ENCODE measurements at places on chromosomes 4 and X.

DNA sequence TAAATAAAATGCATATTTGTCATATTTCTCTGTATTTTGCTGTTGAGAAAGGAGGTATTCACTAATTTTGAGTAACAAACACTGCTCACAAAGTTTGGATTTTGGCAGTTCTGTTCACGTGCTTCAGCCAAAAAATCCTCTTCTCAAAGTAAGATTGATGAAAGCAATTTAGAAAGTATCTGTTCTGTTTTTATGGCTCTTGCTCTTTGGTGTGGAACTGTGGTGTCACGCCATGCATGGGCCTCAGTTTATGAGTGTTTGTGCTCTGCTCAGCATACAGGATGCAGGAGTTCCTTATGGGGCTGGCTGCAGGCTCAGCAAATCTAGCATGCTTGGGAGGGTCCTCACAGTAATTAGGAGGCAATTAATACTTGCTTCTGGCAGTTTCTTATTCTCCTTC lies 3.3 kb downstream of the HTT start:
- no peak for DNase-seq

GRCh38 chrX:69066021-69066757 lies 99.1 kb downstream of the PJA1 start:
- no peak for DNase-seq

DNA sequence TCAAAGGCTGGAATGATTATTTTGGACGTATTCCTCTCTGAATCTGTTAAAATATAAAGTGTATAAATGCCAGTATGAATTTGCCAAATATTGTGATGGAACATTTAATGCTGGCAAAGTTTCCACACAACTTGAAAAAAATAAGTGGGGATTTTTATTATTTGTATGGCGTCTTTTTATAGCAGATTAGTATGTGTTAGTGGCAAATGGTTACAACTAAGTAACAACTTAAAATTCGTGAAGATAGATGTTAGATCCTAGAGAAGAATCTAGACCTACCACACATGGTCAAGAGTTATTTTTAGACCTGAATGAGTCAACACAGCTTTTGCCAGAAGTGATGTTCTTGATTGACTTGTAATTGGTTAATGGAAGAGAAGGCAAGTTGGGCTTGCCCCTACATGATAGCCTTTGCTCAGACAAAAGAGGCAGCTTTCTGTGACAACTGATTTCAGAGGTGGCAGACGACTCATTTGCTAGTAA lies 4.8 kb downstream of the CPE start:
- DNase-seq = no peak

DNA sequence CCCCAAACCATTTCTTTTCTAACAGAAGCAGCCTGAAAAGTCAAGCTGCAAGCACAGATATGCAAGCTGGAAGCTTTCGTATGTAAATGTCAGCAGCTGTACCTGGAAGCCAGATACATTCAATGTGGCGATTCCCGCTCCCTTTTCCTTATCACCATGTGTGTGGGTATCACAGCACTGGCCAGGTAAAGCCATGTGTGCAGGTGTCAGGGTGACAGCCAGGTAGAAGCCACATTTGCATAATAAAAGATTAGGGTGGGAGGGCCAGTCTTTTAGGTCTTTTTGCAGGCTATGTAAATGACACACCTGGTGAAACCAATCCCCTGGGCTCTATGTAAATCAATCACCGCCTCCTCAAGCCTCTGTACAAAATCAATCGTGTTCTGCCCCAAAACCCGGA lies 50.1 kb downstream of the RXFP1 start:
- no peak for DNase-seq

- no peak for DNase-seq
These were observed 339 bp downstream of the CUL4B start for GRCh38 chrX:120560405-120560841.

DNA sequence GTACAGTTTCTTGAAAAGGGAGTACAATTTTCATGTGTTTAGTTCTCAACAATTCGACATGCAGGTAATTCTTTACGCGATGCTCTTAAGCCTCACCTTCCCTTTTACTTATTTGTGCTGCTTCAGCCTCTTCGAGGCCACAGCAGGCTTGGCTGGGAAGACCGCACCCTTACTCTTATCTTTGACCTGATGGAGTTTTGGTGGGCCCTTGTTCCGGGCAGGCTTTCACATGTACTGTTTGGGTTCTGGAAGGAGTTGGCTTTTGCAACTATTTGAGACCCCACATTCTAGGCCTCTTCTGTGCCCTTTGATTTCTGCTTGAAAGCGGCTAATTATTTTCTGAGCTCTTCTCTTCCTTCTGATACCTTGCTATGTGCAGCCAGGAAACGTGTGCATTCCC lies 60.2 kb downstream of the FAM193A start:
- DNase-seq = no peak

GRCh38 chrX:13790206-13791131 lies 26.4 kb downstream of the GPM6B start:
- no peak for DNase-seq

DNA sequence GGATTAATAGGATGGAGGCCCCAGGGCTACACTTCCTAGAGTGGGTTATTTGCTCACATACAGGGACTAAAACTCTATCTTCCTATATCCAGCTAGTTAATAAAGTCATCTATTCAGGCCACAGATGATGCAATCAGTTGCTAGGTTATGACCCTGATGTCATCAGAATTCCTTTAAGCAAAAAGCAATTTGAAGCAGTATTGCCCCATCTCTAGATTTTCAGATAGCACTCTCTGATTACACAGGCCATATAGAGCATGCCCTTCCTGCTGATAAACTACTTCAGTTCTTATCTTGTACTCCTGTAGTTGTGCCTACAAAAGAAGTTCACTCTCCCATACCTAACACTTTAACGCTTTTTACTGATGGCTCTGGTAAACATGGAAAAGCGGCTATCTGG lies 84.8 kb downstream of the TMEM144 start:
- DNase-seq = no peak

DNA sequence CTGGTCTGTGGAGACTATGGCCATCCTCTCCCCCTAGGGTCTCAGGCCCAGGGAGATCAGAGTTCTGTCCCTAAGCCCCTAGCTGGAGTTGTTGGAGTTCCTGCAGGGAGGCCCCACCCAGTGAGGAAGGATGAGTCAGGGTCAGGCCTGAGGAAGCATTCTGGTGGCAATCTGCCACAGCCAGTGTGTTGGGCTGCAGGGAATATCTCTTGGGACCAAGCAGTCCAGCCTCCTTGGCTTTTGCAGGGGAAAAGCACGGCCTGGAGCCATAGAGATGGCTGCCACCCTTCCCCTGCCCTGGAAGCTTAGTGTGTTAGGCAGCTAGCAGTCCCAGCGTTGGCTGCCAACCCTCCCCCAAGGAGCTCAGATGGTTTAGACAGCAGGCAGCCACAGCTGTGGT lies 202.4 kb downstream of the RTL9 start:
- DNase-seq = no peak

- DNase-seq = no peak
These were observed 4.6 kb upstream of the DCAF12L2 start for GRCh38 chrX:126170720-126171119.

DNA sequence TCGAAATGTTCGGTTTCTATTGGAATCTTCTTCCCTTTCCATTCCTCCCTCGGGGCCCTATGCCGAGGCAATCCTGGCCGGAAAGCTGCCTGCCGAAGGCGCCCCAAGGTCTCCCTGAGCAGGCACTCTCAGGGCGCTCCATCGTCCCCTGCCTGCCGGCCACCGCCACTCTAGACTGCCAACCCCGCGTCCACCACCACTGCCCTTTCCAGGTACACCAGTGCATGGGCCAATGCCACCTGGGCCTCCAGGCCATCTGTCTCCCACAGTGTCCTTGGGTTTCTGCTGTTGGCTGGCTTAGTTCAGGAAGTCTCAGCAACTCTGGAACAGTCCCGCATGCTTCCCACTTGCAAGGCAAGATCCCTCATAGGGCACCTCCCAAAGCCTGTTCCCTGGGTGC lies 14.6 kb downstream of the CTAG1A start:
- no peak for DNase-seq

GRCh38 chrX:17788956-17789562 lies 51.8 kb downstream of the SCML1 start:
- DNase-seq = no peak

- DNase-seq = no peak
These were observed 126.5 kb downstream of the REELD1 start for GRCh38 chr4:146340798-146341197.

DNA sequence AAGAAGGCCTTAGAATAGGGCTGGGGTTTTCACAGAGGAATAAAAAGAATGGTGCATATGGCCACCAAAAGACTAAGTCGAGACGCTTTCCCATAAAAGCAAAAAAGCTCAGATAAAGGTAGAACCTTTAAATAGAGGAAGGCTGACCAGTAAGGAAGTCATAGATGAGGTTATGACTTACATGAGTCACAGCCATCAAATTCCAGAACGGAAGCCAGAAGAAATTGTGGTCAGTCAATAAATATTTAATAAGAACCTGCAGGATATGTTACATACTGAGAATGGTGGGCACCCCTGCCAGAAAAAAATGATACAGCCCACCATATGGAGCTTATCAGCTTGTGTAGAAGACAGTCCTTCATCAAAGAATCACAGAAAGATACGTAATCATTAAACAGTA lies 120.1 kb downstream of the MANBA start:
- DNase-seq = no peak

- DNase-seq = no peak
These were observed 175.0 kb upstream of the EPHA5 start for GRCh38 chr4:65845199-65845773.

DNA sequence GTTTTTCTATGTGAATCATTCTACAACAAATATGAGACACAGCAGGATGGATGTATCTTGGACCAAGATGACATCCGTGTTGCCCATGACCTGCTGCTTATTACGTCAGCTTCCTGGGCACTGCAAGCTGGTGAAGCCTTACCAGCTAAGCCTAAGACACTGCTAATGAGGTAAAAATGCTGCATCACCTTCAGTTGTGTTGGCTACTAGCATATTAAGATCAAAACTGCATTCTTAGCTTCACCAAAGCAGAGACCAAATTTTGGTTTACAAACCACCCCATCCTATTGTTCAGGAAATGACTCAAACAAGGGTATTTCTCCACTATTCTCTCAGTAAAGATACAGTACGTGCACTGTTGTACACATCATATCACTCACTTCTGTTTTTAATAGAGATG lies 50.3 kb downstream of the MAML3 start:
- no peak for DNase-seq

DNA sequence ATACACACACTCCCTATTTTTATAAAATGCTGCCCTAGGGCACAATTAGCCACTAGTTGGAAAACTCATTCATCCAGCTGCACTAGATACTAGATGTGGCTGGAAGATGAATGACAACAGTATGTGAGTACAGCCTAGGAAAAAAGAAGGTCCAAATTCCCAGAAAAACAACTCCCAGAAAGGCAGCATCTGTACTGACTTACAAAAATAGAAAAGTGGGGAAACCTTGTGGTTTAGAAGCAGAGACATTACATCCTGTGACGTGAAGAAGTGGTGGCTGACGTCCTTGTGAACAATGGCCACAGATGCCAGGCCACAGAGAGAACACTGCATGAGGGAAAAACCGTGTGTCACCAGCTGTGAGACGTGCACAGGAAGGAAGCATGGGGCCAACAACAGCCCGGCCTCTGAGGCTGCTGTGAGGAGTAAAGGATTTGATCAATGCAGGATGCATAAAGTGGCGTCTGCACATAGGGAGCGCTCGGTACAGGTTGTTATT lies 81.2 kb downstream of the SPRY1 start:
- no peak for DNase-seq

DNA sequence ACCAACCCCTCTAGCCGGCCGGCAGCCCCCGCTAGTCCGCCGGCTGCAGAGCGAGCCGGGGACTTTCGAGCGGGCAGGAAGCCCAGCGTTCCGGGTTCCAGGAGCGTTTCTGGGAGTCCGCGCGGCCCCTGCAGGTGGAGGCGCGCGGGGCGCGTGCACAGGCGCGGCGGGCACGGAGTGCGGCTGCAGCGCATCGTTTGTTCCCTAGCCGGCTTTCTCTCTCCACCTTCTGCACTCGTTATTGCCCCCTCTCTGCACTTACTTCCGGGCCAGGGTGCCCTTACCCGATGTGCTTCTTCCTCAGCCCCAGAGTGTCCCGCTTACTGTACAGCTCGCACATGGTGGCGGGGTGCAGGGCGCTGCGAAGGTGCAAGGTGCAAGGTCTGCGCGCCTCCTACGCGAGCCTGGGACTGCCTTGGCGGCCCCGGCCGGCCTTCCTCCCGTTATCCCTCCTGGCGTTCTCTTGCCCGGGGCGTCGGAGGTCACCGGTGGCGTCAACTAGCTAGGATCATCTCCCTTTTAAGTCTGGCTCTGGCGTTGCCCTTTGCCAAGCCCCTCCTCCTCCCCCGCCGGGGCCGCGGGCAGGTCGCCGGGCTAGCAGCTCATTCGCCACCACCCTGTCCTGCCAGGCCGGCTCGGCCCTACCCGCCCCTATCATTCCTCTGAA lies at the start of gene ETNPPL:
Gene ETNPPL, minus strand, starts transcription at position 495 of the 667 bp plus-strand sequence. Its CDS starts 155 bp downstream, at position 340.
- peak; percentile 19 for DNase-seq

GRCh38 chr4:154435895-154436294 lies 55.7 kb downstream of the DCHS2 start:
- no peak for DNase-seq

DNA sequence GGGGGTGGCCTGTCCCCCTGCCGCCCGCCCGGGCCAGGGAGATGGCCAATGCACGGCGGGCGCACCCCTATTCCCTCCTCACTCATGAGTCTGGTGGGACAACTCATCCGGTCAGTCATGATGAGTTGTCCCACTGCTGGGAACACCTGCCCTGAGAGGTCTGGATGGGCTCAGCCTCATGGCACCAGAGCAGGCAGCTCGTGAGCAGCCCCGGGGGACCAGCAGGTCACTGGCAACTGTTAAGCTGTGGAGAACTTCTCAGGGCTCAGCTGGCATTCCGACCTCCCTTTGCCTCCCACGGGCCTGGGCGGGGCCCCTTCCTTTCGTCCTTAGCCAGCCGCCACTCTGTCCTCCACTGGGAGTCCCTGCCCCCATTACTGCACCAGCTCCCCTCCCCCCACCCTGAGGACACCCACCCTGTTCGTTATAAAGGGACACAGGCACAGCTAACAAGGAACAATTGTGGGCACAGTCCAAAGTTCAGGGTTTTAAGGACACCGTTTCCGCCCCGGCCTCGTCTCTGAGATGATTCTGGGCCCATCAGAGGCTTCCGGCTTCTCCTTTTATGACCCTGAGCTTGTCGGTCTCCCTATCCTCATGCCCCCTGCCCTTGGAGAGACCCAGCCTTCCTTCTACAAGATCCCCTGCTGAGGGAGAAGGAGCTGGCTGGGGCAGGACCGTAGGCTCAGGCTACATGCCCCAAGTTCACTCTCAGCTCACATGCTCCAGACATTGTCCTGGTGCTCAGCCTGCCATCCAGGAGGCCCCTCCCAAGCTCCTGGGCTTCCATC lies 14.6 kb upstream of the KIAA0232 start:
- DNase-seq = no peak

All from GM12891 (cell line).